ENCODE measurements at places on chromosomes 5 and 9.

- DNase-seq = no peak
Measured at GRCh38 chr5:72649449-72649848, 142.2 kb upstream of the ZNF366 start.

GRCh38 chr5:89450149-89450538 lies 567.2 kb upstream of the MEF2C start:
- no peak for DNase-seq

DNA sequence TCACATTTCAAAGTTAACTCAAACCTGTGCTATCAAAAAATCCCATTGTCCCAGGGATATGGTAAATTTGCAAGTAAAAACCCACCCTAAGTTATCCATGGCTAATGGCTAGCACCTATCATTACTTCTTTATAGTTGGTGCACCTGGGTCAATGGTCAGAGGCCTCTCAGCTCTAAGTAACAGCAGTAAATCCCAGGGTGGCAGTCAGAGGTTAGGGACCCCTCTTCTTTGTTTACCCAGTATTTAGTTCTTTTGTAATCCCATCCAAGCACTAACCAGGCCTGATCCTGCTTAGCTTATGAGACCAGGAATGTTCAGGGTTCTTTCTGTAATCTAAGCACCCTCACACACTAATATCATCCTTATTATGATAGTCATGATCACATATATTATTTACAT lies 52.1 kb upstream of the WWC1 start:
- DNase-seq = no peak

- DNase-seq = no peak
Measured at GRCh38 chr5:13470263-13470662, 474.2 kb downstream of the DNAH5 start.

GRCh38 chr5:7754997-7755596 lies 95.8 kb downstream of the CFAP90 start:
- no peak for DNase-seq

DNA sequence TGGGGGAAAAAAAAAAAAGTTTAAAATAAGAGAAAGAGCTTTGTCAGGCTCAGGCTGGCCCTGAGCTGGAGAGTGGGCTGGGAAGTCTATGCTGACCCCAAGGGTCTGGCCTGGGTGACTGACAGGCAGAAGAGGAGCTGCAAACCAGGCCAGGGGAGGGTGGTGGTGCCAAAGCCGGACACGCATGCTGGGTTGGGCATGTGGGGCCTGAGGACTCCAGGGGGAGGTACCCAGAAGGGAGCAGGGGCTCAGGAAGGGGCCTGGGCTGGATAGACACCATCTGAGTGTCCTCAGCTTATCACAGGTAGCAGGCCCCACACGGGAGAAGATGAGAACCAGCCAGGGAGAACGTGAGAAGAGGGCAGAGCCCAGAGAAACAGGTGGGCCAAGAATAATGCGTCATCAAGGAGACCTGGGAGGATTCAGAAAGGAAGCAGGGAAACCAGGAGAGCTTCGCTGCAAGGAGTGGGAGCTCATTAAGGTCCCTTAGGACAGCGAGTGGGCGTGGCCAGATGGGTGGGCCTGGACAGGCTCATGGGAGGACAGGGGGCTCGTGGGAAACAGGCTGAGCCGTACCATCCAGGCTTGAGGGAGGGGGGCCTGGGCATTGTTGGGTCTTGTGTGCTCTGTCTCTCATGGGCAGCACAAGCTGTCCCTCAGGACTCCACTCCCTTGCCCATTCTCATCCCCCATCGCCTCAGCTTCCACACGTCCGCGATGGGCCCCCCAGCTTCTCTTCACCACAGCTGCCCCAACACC lies 16.0 kb downstream of the TMOD1 start:
- DNase-seq = no peak

GRCh38 chr5:79845448-79846197 lies 145.4 kb downstream of the MTX3 start:
- no peak for DNase-seq

DNA sequence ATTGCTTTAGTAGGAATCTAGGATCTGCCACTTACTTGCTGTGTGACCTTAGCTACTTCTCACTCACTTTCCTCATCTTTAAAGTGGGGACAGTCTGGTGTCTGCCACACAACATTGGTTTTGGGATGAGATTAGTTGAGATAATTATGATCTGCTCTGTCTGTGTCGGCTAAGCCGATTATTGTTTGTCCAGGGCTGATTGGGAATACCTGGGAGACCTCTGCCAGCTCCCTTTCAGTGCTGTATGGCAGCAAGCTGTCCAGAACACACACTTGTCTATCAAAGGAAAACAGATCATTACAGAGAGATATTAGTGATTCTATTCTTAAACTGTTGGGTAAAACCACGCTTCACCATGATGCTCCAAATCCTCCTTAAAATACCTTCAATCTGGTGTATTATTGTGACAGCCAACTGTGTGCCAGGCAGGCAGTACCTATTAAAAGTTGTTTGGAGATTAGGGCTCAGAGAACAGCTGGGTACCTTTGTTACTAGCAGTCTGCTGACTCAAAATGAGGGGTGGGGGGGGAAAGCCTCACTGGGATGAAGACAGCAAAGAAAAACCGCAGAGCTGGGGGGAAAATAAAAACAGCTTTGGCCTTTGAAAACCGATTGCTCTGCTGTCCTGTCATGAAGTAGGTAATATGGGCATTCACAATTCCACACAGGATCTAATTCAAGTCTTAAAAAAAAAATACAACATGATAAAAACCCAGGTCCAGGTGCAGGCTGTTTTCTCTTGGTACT lies 458.4 kb upstream of the C9orf72 start:
- no peak for DNase-seq

DNA sequence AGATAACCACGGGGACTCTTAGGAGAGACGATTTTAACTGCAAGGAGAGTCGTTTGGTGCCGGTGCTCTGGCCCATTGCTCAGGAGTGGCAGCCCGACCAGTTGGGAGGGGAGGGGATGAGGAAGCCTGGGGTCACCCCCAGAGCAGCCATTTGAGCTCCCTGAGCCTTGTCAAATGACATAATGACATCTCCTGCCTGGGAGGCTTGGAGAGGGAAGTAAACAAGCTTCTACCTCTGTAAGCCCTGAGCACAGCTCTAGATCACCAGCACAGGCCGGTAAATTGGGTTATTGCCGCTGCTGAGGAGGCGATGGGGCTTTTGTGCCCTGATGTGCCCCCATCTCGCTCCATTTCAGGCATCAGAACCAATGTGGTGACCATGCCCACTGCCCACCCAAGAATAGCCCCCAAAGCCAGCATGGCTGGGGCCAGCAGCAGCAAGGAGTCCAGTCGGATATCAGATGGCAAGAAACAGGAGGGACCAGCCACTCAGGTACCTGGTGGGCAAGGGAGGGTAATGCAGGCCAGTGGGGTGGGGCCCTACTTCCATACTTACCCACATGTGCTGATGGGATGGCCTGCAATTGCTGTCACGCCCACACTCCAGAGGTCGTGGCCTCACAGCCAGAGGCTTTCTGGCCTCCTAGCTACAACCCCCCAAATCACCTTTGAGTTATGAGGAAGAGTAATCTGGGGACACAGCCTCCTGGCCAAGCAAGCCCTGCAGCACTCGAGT lies 23.0 kb downstream of the CD74 start:
- no peak for DNase-seq

- no peak for DNase-seq
Measured at GRCh38 chr5:83482961-83483360, 11.4 kb downstream of the VCAN start.

DNA sequence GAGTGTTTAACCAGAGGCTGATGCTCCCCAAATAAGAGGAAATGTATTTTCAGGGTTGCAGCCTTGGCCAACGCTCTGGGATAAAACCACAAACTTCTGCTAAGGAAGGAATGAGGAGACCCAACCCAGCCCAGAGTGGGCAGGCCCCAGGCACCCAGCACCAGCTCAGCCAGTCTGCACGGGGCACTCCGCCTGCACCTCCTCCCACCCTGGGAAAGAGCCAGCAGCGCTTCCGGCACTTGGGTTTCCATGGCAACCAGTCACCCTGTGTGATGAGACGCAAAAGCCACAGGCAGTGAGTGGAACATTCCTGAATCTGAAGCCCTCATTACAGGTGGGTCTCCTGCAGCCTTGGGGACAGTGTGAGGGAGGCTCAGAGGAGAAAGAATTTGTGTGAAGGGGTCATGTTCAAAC lies 85.2 kb upstream of the ZBTB43 start:
- DNase-seq = peak; percentile 58

DNA sequence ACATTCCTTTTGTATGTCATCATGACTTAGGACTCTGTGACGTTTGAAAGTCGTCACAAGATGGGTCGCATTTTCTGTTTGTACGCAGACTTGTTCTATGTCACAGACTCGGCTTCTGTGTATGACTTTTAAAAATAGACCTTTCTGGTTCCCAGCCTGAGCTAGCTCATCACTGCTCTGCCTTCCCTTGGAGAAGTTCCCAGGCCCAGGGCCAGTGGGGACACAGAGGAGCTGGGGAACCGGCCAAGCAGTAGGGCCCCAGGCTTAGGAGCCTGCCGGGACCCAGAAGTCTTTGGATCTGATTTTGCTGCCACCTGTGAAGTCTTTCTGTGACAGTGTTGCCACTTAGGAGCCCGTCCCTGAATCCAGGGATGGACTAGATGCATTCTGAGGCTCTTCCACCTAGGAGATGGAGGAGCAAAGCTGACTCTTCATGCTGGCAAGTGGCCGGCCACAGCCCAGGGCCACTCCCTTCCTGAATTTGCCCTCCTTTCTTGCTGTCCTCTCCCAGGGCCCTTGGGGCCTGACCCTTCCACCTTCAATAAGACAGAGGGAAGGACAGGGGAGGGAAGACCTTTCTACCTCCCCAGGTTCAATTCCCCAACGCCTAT lies 18.1 kb upstream of the UBE2QL1 start:
- DNase-seq = no peak

DNA sequence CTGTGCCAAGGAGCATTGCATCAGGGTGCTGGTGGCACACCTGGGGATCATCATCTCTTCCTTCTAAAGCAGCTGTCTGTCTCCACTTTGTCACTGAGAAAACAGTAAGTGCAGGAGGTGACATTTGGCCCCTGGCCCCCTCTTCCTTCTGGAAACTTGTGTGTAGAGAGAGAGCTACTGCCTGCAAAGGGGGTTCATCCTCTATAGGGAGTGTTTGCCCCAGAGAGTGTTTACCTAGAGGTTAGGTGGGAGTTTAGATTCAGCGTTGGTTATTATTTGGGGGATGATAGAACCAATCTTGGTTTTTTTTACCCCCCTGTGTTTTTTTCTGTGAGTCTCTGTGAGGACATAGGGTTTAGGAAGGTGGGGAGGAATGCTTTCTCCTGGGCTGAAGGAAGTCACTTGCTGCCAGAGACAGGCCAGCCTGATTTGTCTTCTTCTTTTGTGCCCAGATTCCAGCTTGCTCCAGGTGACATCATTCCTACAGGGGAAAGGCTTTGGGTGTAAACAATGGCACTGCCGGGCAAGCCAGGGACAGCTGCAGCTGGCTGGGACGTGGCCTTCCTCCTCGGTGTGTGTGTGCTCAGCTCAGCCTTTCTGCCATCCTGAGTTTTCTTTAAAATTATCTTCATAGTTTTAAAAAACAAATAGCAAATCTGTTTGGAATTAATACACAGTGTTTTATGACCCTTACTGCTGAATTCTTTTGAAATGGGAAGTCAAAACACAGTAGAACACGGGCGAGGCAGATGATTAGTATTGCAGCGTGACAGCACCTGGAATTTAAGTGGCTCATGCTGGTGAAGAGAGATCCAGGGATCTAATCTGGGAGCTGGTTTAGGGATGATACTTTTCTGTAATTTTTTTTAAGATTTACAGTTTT lies 24.5 kb downstream of the PRRC2B start:
- DNase-seq = no peak

GRCh38 chr5:57442080-57442839 lies 40.4 kb downstream of the ACTBL2 start:
- no peak for DNase-seq

- DNase-seq = no peak
Measured at GRCh38 chr9:7298123-7298522, 501.5 kb downstream of the DMAC1 start.

GRCh38 chr5:82942083-82942881 lies 134.9 kb downstream of the TMEM167A start:
- DNase-seq = no peak

DNA sequence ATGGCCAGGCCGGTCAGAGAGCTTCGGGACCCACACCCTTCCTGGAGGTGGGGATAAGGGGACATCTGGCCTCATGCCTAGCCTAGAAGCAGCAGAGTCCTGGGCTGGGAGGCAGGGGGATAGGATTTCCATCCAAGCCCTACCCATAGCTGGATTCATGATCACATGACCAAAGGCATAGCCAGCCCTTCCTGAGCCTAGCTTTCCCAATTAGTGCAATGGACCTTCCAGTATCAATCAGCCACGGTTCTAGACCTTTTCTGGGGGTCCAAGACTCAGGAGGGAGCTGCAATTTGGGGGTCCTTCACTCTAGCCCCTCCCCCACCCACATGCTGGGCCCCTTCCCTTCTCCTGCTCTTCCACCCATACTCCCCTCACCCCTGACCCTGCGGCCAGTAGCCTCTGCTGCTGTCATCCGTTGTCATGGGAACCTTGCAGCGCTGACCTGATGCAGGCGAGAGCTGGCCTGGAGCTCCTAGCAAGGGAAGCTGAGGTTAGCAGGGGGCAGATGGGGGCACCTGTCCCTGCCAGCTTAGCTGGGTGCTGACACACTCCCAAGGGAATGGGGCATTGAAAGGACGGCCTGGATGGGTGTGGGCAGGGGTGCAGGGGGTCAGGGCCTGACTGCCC lies 44.6 kb downstream of the CXXC5 start:
- DNase-seq = no peak

DNA sequence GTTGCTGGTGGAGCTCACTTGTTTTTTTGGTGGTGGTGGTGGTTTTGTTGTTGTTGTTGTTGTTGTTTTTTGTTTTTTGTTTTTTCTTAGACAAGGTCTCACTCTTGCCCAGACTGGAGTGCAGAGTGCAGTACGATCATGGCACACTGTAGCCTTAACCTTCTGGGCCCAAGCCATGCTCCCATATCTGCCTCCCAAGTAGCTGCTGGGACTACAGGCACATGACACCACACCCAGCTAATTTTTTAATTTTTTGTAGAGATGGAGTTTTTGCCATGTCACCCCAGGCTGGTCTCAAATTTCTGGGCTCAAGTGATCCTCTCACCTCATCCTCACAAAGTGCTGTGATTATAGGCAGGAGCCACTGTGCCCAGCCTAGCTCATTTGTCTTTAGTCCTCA lies 53.5 kb downstream of the NUP214 start:
- DNase-seq = no peak

- no peak for DNase-seq
Measured at GRCh38 chr9:82829818-82830217, 233.1 kb downstream of the RASEF start.

DNA sequence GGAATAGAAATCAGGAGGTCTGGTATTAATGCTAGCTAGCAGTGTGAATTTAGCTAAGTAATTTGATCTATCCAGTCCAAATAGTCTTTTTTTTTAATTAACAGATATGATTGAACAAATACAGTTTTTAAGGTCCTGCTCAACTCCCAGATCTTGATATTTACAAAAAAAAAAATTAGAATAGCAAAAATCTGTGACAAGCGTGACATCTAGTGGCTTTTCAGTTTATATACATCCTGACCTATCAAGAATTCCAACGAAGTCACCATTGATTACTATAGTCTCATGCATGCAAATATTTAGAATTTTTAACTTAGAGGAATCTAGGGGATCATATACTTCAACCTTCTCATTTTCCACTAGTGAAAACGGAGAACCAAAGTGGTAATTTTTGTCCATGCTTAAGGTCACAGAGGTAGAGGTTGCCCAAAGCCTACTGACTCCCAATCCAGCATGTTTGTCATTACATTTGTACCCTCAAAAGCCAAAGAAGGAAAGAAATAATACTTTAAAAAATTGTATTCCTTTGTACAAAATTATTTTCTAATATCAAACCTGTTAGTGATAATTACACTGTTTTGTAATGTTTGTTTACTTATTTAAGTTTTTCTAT lies 17.6 kb upstream of the TARS1 start:
- DNase-seq = no peak

- no peak for DNase-seq
Measured at GRCh38 chr5:143501310-143502044, 98.0 kb upstream of the NR3C1 start.
